Cardiac muscle cell (in vitro differentiated cells and primary cell): ENCODE measurements at places on chromosomes 13 and 19. TPM values are rescaled to one million over a fixed set of nuclear protein-coding genes. Genes with fewer than 3 reads are reported as not detected.

Gene COX7A1
- 1.4 and 6.5 TPM in 2 replicates for polyA plus RNA-seq

Gene C1QTNF9B
- 0.72 and 0.97 TPM in 2 replicates for polyA plus RNA-seq

Gene CRB3
- 1.1 and 2.6 TPM in 2 replicates for polyA plus RNA-seq

Gene SIGLEC6
- not detected in 2 replicates for polyA plus RNA-seq

Gene ZNF345
- polyA plus RNA-seq = 10.7 and 14.0 TPM in 2 replicates
